ENCODE measurements at places on chromosomes 11 and 22. TPM values are rescaled to one million over a fixed set of nuclear protein-coding genes. Genes with fewer than 3 reads are reported as not detected.

Gene RPS19BP1
- 70.7 TPM for total RNA-seq

Gene KDM4D
- total RNA-seq, result 0.89 TPM

Gene CDKN1C
- total RNA-seq, result 23.3 TPM

Gene SLC25A1
- 48.2 TPM for total RNA-seq

Gene UQCR10
- total RNA-seq, result 266 TPM

Gene CYTH4
- total RNA-seq, result 12.7 TPM

Gene PHLDB1
- 108 TPM for total RNA-seq

Gene CYB561A3
- 15.7 TPM for total RNA-seq

Gene CAPRIN1
- total RNA-seq, result 102 TPM

Gene OR8G5
- not detected for total RNA-seq

Gene BATF2
- 1.6 TPM for total RNA-seq

Gene ADM
- total RNA-seq, result 21.9 TPM

Gene APOL2
- 43.9 TPM for total RNA-seq

Gene APOBEC3A
- total RNA-seq, result 1.6 TPM

Gene DNAL4
- 8.8 TPM for total RNA-seq

Gene DYNC2H1
- total RNA-seq, result 6.5 TPM

Gene GPR83
- 0.32 TPM for total RNA-seq

Gene TMEM86A
- total RNA-seq, result 3.9 TPM

Gene NRGN
- 6.6 TPM for total RNA-seq

Gene PDGFB
- total RNA-seq, result 51.2 TPM

Gene GRK3
- 20.5 TPM for total RNA-seq

Gene SORL1
- 10.6 TPM for total RNA-seq

Gene CD3G
- total RNA-seq, result 1.4 TPM

Gene OR51B4
- not detected for total RNA-seq

Gene CSTPP1
- total RNA-seq, result 12.3 TPM

Gene SHISAL1
- 4.2 TPM for total RNA-seq

Gene CCND1
- 169 TPM for total RNA-seq

Gene ADM2
- total RNA-seq, result 0.52 TPM

Gene BBS1
- total RNA-seq, result 18.7 TPM

Gene OR52I2
- total RNA-seq, result not detected

Gene ARVCF
- 13.4 TPM for total RNA-seq

Gene DDI1
- total RNA-seq, result not detected

Gene OTUB1
- 44.4 TPM for total RNA-seq

Gene KCNJ11
- total RNA-seq, result 11.3 TPM

Gene FZD4
- 45.5 TPM for total RNA-seq

Gene GGT1
- 3.9 TPM for total RNA-seq
